Memory B cell (primary cell): ENCODE measurements at places on chromosomes 2 and 18.

DNA sequence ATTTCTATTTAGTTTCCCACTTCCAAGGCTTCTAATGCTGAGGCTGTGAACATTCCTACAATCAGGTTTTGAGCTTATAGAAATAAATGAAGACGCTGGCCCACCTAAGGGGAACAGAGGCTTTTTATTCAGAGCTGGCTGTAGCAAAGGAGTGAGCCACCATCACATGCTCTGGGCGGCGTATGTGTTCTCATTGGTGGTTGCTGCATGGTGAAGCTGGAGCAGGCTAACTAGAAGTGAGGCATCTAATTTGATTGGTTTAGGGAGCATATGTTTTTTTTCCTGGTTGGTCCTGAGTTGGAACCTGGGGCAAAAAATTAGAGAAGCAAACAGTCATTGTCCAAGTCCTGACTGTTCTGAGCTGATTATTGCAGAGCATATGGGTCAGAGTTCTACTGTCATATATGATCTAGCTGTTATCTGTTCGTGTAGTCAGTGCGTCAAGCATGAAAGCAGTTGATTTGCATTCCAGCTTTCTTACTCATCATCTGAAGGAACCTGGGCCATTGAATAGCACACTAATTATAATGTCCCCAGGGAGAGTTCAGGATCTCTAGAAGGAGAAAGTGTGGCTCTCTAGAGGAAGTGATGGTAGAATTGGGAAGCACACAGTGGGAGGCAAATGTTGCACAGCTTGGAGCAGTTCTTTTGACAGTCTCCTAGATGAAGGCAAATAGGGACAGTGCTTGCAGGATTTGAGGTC is 279.6 kb downstream of the PARD3B start:
- H3K36me3 ChIP-seq, result no peaks in the 10 kb centered on the region
- H3K4me3 ChIP-seq, result no peak overlapping the region
- no peak overlapping the region for H3K27ac ChIP-seq
- no peaks in the 10 kb centered on the region for H3K27me3 ChIP-seq
- H3K4me1 ChIP-seq, result no peaks in the 10 kb centered on the region

DNA sequence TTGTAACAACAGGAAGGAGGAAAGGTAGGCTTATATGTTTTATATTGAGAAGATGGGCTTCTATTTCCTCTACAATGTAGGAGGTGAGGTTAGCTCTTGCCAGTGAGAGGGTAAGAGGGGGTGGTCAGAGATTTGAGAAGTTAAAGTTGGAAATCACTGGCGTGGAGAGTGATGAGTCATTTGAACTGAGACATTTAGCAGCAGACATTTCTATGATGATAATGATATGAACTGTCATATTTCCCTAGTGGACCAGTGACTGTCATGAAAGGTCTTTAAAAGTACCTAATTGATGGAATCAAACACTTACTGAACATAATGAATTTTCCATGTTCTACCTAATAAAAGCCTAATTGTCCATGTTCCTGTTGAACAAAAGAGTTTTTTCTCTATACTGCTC is 126.1 kb downstream of the FAM161A start:
- H3K4me3 ChIP-seq, result no peak overlapping the region
- no peak overlapping the region for H3K27ac ChIP-seq
- H3K27me3 ChIP-seq, result peaks cover 5% of the 10 kb centered on the region
- no peak for DNase-seq

- no peak overlapping the region for H3K27ac ChIP-seq
- H3K27me3 ChIP-seq, result no peaks in the 10 kb centered on the region
- peaks cover 2% of the 10 kb centered on the region for H3K36me3 ChIP-seq
- no peak overlapping the region for H3K4me3 ChIP-seq
- H3K4me1 ChIP-seq, result no peaks in the 10 kb centered on the region
Observed at GRCh38 chr2:125224830-125225229, 1199.7 kb downstream of the CNTNAP5 start.

DNA sequence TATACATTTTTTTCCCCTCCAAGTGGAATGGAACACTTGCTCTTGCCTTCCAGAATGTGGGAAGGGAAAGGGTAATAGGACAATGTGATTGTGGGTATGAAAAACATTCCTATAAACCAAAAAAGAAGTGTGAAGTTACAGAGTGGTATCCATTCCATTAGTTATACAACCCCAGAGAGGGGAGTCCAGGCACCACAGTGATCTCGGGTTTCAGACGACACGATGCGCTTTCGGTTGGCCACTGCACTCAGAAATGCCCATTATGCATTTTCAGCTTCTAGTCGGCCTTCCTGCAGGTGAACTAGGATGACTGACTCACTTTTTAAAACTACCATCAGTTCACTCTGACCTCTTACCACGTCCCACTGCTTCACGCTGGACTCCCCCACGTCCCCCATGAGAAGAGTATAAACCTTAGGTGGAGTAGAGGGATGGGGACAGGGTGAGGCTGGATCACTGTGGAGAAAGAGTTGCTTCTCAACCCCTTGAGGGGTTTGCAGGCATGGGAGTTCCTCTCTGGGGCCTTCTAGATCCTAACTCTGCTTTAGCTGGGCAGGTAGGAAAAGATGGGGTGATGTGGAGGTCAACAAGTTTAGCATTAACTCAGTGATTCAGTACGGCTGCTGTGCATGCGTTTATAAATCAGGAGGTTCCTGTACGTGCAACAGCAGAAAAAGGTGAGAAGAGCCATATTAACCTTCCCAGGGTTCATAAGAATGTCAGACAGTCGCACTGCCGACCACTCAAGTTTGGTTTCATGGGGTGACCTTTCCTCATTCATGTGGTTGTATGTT is 50.5 kb downstream of the ZNF532 start:
- peak overlapping the region; percentile 92 for H3K27ac ChIP-seq
- no peaks in the 10 kb centered on the region for H3K27me3 ChIP-seq
- H3K4me3 ChIP-seq, result no peak overlapping the region
- DNase-seq, result no peak

GRCh38 chr2:53802617-53803151 is 15.8 kb downstream of the ERLEC1 start:
- H3K27ac ChIP-seq, result no peak overlapping the region
- no peak overlapping the region for H3K4me3 ChIP-seq
- no peaks in the 10 kb centered on the region for H3K27me3 ChIP-seq
- peaks cover 22% of the 10 kb centered on the region for H3K36me3 ChIP-seq
- DNase-seq, result no peak

GRCh38 chr2:167706800-167707199 is 540.6 kb downstream of the STK39 start:
- H3K4me1 ChIP-seq, result no peaks in the 10 kb centered on the region
- H3K27me3 ChIP-seq, result no peaks in the 10 kb centered on the region
- H3K27ac ChIP-seq, result no peak overlapping the region
- no peaks in the 10 kb centered on the region for H3K36me3 ChIP-seq
- no peak overlapping the region for H3K4me3 ChIP-seq

DNA sequence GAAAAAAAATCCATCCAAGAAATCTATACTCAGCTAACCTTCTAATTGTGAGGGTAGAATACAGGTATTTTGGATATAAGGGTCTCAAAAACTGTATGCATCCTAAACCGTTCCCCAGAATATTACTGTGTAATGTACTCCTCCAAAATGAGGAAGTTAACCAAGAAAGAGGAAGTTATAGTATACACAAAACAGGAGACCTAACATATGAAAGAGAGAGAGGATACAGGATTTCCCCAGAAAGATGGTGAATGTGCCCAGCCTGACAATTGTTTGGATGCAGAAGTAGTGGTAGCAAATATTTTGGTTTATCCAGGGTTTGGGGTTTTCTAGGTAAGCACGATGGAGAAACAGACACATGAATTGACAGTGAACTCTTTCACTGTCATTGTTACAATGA is 50.6 kb downstream of the GALNT3 start:
- no peaks in the 10 kb centered on the region for H3K27me3 ChIP-seq
- peaks cover 7% of the 10 kb centered on the region for H3K36me3 ChIP-seq
- H3K4me3 ChIP-seq, result no peak overlapping the region
- H3K4me1 ChIP-seq, result peaks cover 7% of the 10 kb centered on the region
- peak overlapping the region; percentile 85 for H3K27ac ChIP-seq

DNA sequence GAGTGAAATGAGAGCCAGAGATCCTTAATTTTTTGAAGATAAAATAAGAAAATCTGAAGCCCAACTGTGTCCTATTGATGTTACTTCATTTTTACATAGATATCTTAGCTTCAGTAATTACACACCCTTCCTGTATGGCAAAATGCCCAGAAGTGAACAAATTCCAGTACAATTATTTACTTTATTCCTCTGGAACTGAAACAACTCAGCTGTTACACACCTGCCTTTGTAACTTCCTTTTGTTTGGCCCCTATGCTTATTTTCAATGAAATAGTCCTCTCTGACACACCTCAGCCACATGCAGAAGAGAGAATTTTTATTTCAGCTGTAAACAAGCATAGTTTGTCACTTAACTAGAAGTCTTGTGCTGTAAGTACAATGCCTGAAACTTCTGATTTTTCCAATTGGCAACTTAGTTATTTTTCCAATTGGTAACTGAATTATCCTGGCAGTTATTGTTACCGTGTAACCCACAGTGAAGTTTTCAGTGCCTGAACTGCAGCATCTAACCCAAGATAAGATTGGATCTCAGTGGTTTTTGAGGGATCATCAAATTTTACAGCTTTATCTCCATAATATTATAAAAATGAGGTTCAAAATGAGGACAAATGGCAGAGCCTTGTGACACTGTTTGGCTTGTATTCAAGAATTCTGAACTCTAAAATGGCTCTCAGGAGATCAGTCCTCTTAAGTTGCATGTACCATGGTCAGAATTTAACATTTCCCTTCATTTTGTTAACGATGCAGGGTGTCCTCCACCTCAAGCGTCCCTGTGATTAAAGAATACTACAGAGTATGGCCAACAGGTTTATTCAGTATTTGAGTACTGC is 82.6 kb downstream of the PKP4 start:
- no peak overlapping the region for H3K27ac ChIP-seq
- H3K27me3 ChIP-seq, result no peaks in the 10 kb centered on the region

- no peak overlapping the region for H3K27ac ChIP-seq
- H3K27me3 ChIP-seq, result peaks cover 2% of the 10 kb centered on the region
- H3K4me1 ChIP-seq, result peaks cover 2% of the 10 kb centered on the region
- DNase-seq, result no peak
- H3K4me3 ChIP-seq, result no peak overlapping the region
Observed at GRCh38 chr2:221397187-221397586, 174.9 kb downstream of the EPHA4 start.

DNA sequence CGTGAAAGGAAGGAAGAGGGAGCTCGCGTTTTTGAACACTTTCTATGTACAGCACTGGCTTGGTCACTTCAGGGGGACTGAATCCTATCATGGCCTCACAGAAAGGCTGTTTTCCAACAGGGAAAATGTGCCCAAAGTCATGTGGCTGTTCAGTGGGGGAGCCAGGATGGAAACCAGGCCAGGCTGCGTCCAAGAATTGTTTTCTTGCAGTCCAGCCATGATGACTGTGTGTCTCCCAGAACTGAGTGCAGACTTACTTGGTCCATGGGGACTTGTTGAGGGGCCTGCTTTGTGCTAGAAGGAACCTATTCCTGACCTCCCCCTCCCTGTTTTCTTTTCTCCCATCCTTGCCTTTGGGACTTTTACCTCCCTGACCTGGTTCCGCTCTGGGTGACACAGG is 46.9 kb downstream of the EMILIN2 start:
- peaks cover 2% of the 10 kb centered on the region for H3K27me3 ChIP-seq
- H3K36me3 ChIP-seq, result peaks cover 16% of the 10 kb centered on the region
- no peaks in the 10 kb centered on the region for H3K4me1 ChIP-seq
- no peak for DNase-seq
- H3K27ac ChIP-seq, result no peak overlapping the region
- H3K4me3 ChIP-seq, result no peak overlapping the region

DNA sequence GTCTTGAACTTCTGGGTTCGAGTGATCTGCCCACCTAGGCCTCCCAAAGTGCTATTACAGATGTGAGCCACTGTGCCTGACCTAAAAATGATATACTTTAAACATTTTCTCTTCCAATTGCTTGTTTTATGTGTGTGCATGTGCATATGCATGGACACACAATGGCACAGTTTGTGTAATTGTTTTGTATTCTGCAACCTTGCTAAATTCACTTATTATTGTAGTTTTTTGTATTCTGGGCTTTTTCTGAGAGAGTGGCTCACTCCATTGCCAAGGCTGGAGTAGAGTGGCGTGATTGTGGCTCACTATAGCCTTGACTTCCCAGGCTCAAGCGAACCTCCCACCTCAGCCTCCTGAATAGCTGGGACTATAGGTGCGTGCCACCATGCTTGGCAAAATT is 8.1 kb downstream of the HAT1 start:
- no peaks in the 10 kb centered on the region for H3K27me3 ChIP-seq
- DNase-seq, result no peak
- H3K4me1 ChIP-seq, result peaks cover 17% of the 10 kb centered on the region
- H3K4me3 ChIP-seq, result no peak overlapping the region

- H3K36me3 ChIP-seq, result peaks cover 1% of the 10 kb centered on the region
- H3K4me1 ChIP-seq, result peaks cover 3% of the 10 kb centered on the region
- H3K27me3 ChIP-seq, result peaks cover 8% of the 10 kb centered on the region
- no peak for DNase-seq
- H3K27ac ChIP-seq, result no peak overlapping the region
Observed at GRCh38 chr2:191521608-191522208, 156.2 kb upstream of the NABP1 start.

DNA sequence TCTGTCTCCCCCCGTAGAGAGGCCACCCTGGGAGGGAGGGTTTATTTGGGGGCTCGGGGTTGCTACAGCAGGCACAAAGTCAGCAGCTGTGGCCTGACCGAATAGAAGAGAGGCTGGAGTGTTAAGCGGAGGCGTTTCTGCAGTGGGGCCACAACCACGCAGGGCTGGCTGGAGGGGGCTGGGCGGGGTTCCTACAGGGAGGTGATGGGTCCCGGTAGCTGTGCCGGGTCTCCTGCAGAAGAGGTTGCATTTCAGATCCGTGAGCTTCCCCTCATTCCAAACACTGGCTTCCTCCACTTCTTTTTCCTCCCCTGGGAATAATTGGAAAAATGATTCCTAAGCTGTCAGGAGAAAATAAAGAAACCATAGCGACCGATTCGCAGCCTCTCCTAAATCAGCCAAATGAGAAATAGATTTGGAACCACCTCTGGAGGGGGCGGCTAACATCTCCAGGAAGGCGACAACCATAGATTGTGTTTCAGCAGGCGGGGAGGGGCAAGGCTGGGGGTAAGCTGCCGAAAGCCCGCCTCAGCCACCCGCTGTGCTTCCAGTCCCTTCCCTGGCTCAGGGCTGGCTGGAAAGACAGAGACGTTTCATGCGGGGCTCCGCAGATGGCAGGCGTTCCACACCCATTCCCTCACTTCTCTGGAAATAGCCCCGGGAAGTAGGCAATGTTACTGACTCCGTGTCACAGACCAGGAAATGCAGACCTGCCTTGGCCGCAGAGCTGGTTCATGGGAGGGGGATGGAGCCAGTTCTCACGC is 85.6 kb upstream of the TAF1B start:
- H3K4me1 ChIP-seq, result peaks cover 25% of the 10 kb centered on the region
- H3K27me3 ChIP-seq, result peaks cover 19% of the 10 kb centered on the region
- H3K36me3 ChIP-seq, result no peaks in the 10 kb centered on the region
- no peak for DNase-seq
- no peak overlapping the region for H3K27ac ChIP-seq
